Panc1 (cell line): ENCODE measurements at places on chromosomes 4 and X. TPM values are rescaled to one million over a fixed set of nuclear protein-coding genes. Genes with fewer than 3 reads are reported as not detected.
A peak's percentile ranks its signal among the peaks of the same experiment; 100 is the strongest.

DNA sequence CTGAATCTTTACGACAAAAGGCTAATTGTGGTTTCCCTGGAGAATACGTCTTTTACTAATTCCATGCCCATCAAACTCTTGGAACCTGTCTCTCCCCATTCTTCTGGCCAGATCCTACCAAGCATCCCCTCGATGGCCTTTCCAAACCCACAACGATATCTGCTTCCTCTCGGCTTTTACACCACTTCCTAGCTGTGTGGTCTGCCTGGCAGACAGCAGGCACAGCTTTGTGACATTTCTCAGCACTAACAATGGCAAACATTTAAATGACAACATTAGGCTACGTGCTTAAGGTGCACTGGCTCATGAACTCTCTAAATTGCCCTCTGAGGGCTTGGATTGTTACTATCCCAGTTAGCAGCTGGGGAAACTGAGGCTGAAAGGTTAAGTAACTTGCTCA, 141.0 kb downstream of the NSUN7 start:
- no peak for DNase-seq

The SGMS2 gene
- total RNA-seq, result 15.6 TPM

The FGFRL1 gene
- total RNA-seq, result 43.1 TPM

DNA sequence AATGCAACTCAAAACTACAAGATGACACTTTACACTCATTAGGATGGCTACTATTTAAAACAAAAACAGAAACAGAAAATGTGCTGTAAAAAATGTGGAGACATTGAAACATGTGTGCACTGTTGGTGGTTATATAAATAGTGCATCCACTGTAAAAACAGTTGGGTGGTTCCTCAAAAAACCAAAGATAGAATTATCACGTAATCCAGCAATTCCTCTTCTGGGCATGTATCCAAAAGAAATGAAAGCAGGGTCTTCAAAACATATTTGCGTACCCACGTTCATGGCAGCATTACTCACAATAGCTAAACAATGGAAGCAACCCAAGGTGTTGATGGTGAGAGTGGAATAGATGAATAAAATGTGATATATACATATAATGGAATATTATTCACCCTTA, 967.2 kb downstream of the TRAM1L1 start:
- DNase-seq, result no peak

The LINC00632 gene
- total RNA-seq, result 0.13 TPM

The ZNF157 gene
- total RNA-seq, result not detected

The EDA2R gene
- 0.05 TPM for total RNA-seq

GRCh38 chrX:135477576-135477975, 42.9 kb upstream of the INTS6L start:
- DNase-seq, result peak; percentile 15

- no peak for DNase-seq
Observed at GRCh38 chrX:3803713-3804112, 90.3 kb upstream of the PRKX start.

GRCh38 chr4:129143359-129143758, 47.4 kb downstream of the C4orf33 start:
- DNase-seq, result no peak

DNA sequence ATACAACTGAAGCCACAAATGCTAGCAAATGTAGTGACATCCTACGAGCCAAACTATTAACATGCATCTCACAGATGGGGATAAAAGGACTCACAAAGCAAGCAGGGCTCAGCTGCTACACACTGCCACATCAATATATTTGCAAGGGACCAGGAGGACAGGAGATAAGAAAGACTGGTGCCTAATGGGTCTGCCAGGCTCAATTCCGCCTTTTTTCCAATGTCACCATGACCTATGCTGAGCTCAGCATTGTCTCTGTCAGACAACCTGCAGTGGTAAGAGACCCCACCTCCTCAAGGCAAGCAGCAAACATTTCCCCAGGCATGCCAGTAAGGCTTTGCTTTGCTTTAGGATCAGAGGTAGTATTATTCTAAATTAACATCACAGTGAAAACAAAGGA, 435 bp downstream of the DCX start:
- DNase-seq, result no peak

DNA sequence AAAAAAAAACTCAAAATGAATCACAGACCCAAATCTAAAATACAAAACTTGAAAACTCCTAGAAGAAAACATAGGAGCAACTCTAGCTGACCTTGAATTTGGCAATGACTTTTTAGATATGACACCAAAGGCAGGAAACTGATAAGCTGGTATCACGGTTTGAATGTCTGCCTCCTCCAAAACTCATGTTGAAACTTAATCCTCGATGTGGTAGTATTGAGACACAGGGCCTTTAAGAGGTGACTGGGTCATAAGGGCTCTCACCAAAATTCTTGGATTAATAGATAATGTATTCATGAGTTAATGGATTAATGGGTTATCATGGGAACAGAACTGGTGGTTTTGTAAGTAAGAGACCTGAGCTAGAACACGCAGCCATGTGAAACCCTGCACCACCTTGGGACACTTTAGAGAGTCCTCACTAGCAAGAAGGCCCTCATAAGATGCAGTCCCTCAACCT, 40.5 kb downstream of the FRYL start:
- no peak for DNase-seq

GRCh38 chr4:56787380-56787779, 34.1 kb downstream of the SPINK2 start:
- no peak for DNase-seq

The SPANXA2 gene
- total RNA-seq, result not detected

DNA sequence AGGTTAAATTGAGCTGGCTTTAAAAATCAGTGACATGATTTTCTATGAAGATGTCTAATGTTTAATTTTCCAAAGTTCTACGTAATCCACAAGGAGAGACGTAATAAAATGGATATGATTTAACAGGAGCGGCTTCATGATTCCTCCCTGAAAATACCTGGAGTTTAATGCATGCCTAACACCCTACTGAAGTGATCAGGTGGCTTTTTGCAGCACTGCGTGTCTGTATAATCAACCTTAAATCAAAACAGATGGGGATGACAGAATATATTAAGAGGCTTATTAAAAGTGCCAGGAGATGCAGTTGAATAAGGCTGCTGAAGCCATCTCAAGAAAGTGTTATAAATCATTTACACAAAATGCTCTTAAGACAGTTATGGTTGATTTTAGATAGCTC, 112.4 kb upstream of the TLR3 start:
- DNase-seq, result no peak

- DNase-seq, result no peak
Observed at GRCh38 chrX:96579252-96579651, 105.4 kb upstream of the DIAPH2 start.

DNA sequence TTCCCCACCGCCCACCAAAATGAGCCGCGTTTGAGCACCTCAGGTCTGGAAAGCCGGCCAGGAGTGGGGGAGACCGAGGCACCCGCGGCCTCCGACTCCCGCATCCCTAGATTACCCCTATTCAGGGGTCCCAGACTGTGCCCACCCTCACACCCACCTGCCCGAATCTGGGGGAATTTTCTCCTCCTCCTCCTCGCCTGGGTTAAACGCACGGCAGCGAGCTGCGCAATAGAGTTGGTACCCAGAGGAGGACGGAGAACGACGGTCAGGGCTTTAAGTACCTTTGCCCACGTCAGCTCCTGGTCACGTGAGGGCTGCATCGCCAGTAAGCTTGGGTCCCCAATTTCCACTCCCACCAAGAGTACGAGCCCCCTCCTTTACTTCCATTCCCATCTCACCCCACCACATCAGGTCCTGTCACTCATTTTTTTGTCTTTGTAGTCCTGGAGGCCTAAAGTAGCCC, at the start of gene ARMCX2:
TSS of gene ARMCX2 (minus strand) at position 250 of the 463 bp plus-strand sequence. CDS start 2,262 bp downstream, outside the sequence.
- no peak for DNase-seq

GRCh38 chr4:120659616-120660170, 262.8 kb downstream of the PRDM5 start:
- DNase-seq, result no peak

The PRDM8 gene
- total RNA-seq, result 5.3 TPM

- no peak for DNase-seq
Observed at GRCh38 chr4:187798385-187798784, 197.2 kb upstream of the ZFP42 start.

The RASGEF1B gene
- not detected for total RNA-seq

DNA sequence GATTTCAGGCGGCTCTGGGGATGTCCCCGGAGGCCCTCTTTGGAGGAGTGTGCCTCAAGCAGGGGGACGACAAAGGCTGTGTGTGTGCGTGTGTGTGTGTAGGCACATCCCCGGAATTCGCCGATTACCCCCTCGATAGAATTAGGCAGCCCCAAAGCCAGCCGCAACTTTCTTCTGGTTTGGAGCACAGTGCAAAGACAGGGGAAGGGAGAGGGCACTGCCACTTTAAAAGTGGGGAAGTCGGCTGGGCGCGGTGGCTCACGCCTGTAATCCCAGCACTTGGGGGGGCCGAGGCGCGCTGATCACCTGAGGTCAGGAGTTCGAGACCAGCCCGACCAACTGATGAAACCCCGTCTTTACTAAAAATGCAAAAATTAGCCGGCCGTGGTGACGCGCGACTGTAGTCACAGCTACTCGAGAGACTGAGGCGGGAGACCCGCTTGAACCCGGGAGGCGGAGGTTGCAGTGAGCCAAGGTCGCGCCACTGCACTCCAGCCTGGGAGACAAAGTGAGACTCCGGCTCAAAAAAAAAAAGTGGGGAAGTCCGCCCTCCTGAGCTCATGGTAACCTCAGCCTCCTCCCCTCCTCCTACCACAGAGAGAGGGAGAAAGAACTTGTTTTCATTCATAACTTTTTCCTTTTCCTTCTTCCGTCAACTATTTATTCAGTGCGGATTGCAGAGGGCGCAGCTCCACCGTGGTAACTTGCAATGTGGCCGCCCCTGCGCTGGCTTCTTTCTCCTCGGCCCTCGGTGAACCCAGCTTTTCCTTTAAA, 2.4 kb downstream of the SPRY1 start:
- DNase-seq, result no peak

The NAP1L3 gene
- 0.49 TPM for total RNA-seq

GRCh38 chrX:115388879-115389278, 99.4 kb downstream of the LUZP4 start:
- DNase-seq, result no peak

DNA sequence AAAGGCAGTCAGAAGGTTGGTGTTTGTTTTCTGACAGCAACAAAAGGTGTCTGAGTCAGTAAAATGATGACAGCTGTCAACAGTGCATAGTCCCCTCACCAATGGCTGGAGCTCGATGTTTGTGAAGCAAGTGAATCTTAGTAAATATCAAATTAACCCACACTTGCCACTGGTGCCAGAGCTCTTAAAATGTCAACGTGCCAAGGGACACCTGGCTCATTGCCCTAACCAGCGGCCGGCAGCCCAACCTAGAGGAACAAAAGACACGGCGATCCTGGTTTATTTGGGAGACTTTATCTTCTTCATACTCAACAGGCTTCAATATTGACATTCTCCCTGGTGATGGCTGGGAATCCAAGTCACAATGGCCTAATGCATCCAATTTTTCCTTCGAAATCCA, 143.4 kb downstream of the CPEB2 start:
- DNase-seq, result no peak

- no peak for DNase-seq
Observed at GRCh38 chr4:3871181-3871852, 105.1 kb downstream of the ADRA2C start.

- DNase-seq, result no peak
Observed at GRCh38 chr4:129110931-129111330, 15.0 kb downstream of the C4orf33 start.

DNA sequence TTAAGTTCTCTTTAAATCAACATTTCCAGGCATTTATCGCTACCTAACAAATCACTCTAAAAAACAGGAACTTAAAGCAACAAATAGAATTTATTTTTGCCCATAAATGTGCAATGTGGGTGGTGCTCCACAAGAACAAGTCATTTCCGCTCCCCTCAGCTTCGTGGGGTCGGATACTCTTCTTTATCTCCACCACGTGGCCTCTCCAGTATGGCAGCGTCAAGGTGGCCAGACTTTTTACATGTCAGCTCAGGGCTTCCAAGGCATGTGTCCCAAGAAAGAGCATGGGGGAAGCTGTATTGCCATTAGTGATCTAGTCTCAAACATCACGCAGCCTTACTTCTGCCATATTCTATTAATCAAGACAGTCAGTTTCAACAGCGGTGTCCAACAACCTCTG, 249.2 kb upstream of the NOCT start:
- no peak for DNase-seq

The QRFPR gene
- not detected for total RNA-seq

GRCh38 chrX:41526925-41527324, 79.8 kb downstream of the NYX start:
- DNase-seq, result no peak

- DNase-seq, result no peak
Observed at GRCh38 chr4:82818664-82819662, 20.4 kb upstream of the SCD5 start.

- no peak for DNase-seq
Observed at GRCh38 chr4:101306225-101306624, 41.1 kb downstream of the PPP3CA start.

The CXCR3 gene
- not detected for total RNA-seq

- DNase-seq, result no peak
Observed at GRCh38 chr4:182640932-182641331, 276.3 kb downstream of the DCTD start.

GRCh38 chr4:75037252-75037651, 104.3 kb downstream of the PARM1 start:
- DNase-seq, result no peak

DNA sequence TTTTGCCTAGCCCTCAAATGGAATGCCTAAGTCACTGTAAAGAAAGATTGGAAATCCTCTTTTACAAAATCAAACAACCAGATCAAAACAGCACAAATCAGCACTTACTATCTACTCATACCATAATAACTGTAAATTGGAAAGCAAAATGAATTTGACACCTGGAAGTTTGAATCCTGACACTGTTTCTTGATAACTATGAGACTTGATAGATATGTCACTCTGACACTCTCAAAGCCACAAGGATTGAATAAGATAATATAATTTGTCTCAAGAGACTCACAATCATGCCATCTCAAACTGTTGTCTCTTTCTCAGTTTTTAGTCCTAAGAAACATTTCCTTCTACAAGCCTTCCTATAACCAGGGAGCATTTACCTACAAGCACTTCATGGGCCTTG, 302.6 kb upstream of the DIAPH2 start:
- no peak for DNase-seq

DNA sequence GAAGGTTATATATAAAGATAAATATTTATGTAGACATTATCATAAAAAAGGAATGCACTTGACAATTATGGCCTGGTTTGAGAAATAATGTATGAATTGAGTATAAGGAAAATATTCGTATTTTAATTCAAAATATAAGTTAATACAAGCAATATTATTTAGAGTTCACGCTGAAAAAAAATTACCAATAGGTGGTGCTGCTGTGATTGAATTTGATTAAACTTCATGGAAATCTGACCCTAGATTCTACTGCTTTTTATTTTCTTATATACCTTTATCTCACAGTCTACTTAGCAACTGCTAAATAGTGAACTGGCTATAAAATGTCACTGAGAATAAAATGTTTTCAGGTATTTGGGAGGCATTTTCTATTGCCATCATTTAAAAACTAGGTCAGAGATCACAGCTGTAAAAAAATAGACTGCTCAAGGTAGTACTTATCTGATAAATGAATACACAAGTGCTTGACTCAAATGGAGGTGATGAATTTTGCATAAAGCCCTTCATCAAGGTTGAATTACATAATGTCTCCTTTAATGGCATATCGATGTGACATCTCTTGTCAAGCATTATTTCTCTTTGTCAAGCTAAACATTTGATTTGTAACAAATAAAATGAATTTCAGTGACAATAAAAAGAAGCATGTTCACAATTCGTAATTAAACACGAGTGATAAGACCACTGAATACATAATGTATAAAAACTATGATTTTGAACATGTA, 1638.8 kb upstream of the PCDH7 start:
- DNase-seq, result no peak

The FAM9C gene
- not detected for total RNA-seq

GRCh38 chr4:5050520-5051277, 581 bp upstream of the STK32B start:
- DNase-seq, result no peak
